ENCODE measurements at places on chromosomes 12 and 14.

- DNase-seq, result no peak
These were observed 25.7 kb downstream of the SERPINA10 start for GRCh38 chr14:94267352-94267751.

DNA sequence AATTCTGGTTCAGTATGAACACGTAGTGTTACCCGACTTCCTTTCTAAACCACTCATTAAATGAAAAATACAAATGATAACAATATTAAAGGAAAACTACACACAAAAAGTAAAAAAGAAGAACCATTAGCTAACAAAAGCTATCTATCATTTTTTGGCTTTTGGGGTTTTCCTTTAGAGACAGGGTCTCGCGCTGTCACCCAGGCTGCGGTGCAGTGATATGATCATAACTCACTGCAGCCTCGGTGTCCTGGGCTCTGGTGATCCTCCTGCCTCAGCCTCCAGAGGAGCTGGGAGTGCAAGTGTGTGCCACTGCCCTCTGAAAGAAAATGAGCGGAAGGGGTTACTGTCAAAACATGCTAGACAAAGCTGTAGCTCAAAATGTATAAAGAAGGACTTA, 238.2 kb upstream of the AVPR1A start:
- DNase-seq, result no peak

DNA sequence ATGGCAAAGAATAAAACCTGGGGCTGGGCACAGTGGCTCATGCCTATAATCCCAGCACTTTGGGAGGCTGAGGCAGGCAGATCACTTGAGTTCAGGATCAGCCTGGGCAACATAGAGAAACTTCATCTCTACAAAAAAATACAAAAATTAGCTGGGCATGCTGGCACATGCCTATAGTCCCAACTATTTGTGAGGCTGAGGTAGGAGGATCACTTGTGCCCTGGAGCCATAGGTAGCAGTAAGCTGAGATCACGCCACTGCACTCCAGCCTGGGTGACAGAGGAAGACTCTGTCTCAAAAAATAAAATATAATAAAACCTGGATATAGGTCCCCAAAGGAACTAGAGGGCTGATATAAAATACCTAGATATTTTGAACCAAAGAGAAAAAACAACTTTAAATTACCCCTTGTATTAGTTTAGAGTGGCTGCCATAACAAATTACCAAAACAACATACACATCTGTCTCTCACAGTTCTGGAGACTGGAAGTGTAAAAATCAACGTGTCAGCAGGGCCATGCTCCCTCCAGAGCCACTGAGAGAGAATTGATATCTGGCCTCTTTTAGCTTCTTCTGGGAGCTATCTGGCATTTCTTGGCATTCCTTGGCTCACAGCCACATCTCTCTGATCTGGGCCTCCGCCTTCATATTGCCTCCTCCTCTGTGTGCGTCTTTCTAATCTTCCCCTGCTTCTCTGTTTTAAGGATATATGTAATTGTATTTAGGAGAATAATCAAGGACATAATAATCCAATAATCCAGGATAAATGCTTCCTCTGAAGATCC, 47.9 kb upstream of the ATF7IP start:
- DNase-seq, result no peak

- DNase-seq, result no peak
These were observed 7.5 kb upstream of the SAV1 start for GRCh38 chr14:50675597-50675996.

DNA sequence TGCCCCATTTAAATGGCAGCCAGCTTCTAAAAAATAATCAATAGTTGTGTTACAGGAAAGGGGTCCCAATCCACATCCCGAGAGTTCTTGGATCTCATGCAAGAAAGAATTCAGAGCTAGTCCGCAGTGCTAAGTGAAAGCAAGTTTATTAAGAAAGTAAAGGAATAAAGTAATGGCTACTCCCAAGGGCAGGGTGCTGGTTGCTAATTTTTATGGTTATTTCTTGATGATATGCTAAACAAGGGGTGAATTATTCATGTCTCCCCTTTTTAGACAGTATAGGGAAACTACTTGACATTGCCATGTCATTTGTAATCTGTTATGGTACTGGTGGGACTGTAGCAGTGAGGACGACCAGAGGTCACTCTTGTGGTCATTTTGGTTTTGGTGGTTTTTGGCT, 591.3 kb downstream of the LRFN5 start:
- no peak for DNase-seq

DNA sequence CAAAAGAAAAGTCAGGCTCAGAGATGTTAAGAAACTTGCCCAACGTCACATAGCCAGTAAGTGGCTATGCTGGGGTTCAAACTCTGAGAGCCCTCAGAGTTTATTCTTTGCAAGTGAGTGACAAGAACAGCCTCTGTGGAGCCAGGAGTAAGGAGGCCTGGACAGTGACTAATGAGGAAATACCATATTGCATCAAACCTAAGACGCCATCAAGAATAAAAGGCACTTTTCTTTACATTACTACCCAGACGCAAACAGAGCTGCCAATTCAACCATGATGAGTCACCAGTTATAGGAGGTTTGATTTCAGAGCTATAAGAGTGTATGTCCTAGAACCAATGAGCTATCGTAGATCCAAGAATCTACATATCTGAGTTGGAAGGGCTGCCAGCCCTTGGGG, 9.4 kb downstream of the TNFRSF1A start:
- DNase-seq, result no peak

- DNase-seq, result no peak
These were observed 132.8 kb downstream of the VRK1 start for GRCh38 chr14:96929950-96930349.

DNA sequence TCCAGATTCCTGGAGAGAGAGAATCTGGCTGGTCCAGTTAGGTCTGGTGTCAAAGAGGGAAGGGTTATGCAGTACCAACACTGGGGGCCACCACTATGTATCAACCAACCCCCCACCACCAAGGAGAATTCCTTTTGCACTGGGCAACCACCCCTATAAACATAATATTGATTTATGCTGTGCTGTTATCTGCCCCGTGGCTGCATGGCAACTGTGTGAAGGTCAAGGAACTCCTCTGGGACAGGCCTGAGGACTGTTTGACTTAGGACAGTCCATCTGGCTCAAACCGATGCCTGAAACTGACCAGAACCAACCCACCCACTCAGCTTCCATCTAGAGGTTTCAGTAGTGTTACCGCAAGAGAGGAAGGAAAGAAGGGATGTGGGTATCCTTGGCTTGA, 20.5 kb downstream of the PLEKHH1 start:
- no peak for DNase-seq

GRCh38 chr14:57865403-57866198, at the start of gene SLC35F4:
Gene SLC35F4, minus strand, starts transcription at chr14:57866092.
- no peak for DNase-seq

GRCh38 chr12:76562130-76562529, 2.6 kb upstream of the OSBPL8 start:
- DNase-seq, result no peak

DNA sequence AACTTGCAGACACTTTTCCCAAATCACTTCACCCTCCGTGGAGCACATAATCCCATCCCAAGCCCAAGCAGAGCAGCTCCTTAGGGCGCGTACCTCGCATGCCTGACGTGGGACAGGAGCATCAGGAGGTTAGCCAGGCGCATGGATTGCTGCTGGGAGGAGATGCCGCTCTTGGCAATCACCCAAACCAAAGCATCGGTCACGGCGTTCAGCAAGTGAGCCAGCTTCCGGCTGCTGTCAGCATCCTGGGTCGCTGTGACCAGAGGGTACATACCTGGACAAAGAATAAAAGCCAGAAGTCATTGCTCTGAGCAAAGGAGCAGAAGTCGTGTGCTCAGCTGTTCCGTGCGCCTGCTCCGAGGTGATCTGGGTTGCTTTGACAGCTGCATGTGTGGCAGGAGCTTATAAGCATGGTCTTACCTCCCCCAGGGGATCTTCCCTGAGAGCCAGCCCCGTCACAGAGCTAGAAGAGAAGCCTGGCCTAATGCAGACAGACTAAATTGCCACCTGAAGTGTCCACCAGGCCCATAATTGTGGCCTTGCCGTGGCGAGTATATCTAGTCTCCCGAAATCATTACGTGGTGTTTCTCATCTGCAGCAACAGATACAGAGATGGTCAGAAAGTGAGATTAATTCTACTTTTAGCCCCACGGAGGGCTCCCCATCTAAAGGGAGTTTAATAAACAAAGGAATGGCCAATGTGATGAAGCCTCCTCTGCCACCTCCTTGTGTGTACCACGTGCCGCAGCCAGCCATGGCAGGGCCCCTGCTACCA, 59.1 kb downstream of the ESR2 start:
- no peak for DNase-seq

DNA sequence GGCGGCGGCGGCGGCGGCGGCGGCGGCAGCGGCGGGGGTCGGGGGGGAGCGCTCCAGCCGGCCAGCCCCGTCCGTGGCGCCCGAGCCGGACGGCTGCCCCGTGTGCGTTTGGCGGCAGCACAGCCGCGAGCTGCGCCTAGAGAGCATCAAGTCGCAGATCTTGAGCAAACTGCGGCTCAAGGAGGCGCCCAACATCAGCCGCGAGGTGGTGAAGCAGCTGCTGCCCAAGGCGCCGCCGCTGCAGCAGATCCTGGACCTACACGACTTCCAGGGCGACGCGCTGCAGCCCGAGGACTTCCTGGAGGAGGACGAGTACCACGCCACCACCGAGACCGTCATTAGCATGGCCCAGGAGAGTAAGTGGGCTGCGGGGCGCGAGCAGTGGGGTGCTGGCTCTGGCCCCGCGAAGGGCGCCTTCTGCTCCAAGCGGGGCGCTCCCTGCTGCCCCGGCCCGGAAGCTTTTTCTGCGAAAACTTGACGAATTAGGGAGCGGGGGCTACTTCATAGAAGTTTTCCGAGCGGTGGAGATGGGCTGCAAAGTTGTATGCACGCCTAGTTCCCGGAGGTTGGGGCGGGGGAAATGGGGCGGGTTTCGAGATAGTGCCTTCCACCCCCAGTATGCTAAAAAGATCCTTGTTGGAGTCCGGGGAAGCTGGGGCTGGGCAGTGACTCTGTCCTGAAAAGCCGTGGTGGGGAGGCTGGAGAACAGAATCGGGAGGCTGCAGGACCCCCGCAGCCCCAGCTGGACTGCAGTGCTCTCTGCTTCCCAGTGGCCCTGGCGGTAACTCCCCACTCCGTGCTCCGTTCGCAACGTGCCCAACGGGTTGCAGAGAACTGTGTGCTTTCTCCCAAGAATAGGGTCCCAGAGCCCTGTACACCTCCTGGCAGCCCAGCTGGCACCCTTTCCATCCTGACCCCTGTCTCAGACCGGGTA, 751 bp downstream of the GDF11 start:
- no peak for DNase-seq

DNA sequence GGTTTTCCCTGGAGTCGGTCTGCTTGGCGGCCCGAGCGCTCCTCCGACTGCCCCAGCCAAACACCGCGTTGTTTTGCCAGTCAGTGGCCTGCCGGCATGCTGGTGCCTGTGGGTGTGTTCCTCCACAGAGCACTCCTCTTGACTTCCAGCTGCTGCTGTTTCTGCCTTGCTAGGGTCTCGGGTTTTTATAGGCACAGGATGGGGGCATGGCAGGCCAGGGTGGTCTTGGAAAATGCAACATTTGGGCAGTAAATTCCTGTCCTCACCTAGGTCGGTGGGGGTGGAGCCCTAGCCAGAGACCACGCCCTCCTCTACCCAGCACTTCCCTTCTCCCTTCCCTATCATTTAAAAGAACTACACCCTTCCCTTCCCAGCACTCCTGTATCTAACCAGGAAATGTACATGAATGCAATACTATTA, 34.7 kb upstream of the VASH1 start:
- no peak for DNase-seq

DNA sequence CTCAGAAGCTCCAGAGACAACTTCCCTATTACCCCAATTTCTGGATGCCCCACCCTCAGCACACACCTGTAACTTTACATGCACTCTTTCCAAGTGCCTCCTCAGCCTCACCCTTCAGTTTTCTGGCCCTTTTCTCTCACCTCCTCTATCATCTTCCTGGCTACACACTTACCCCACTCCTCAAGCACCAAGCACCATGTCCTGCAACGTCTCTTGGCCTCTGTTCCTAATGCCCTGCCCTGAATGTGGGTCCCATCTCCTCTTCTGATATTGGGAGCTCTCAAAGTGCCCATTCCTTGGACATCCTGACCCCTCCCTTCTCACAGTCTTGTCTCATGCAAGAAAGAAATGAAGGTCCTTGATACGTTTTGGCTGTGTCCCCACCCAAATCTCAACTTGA, 1.2 kb downstream of the KRT72 start:
- DNase-seq, result no peak

DNA sequence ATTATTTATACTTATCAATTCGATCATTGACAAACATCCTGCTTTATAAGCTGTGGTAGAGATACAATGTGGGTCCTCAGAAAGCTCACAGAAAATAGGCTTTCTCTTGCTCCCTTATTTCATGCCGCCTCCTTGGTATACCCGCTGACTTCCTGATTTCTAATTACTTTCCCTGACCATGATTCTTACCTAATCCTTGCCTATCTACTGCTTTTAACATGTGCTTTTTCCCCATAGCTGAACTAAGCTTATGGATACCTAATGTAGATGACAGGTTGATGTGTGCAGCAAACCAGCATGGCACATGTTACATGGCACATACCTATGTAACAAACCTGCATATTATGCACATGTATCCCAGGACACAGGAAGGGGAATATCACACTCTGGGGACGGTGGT, 65.1 kb downstream of the ITPR2 start:
- DNase-seq, result no peak

GRCh38 chr12:5716201-5716600, 228.9 kb downstream of the ANO2 start:
- DNase-seq, result no peak

- DNase-seq, result no peak
These were observed 80.6 kb downstream of the TSPAN9 start for GRCh38 chr12:3157581-3158323.

- no peak for DNase-seq
These were observed 119.8 kb downstream of the SLC38A1 start for GRCh38 chr12:46149079-46149464.

GRCh38 chr12:124501827-124502226, 65.6 kb downstream of the NCOR2 start:
- DNase-seq, result no peak

- no peak for DNase-seq
These were observed 9.5 kb upstream of the SP7 start for GRCh38 chr12:53345486-53346188.

DNA sequence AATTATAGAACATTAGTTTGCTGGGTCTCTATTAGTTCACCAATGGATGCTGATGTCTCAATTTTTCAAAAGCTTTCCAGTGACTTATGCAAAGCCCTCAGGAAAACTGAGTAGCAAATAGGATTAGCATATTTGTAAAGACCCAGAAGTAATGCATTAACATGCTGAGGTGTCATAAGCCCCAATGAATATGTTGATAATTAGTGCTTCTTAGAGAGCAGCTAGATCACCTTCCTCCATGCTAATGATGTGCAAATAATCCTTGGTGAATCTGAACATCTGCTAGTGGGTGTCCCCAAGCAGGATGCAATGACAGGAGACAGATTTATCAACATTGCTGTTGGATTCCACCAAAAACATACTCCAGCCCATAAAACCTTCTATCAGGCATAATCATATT, 19.0 kb downstream of the IFNG start:
- no peak for DNase-seq

- no peak for DNase-seq
These were observed 103.0 kb downstream of the CRADD start for GRCh38 chr12:93780101-93780641.

DNA sequence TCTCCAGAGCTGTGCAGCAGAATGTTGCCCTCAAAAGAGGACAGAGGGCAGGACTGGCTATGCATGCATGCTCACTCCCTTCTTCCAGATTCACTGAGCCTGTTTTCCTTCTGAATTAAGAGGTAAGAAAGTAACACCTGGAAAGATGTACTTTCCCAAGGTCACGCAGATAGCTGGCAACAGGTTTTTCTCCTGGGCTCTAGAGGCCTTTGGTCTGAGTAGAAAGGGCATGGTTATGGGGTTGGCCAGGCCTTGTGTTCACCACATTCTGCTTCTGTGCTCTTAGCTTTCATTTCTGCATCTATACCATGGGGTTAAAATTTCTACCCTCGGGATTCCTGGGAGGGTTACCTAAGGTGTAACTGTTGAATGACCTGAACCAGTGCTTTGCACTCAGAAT, 57.5 kb downstream of the RASSF3 start:
- DNase-seq, result no peak

All from stimulated activated CD4-positive, alpha-beta T cell treated with anti-CD3 and anti-CD28 coated beads, Interleukin-15, amount 100 ng/mL, for 1 hour (primary cell).